ENCODE measurements at places on chromosomes 3 and 15.
A peak's percentile ranks its signal among the peaks of the same experiment; 100 is the strongest.

- DNase-seq: no peak
Observed at GRCh38 chr15:82697735-82698407, 11.8 kb downstream of the AP3B2 start.

GRCh38 chr3:152436707-152437590 lies 168.2 kb downstream of the MBNL1 start:
- no peak for DNase-seq

- peak; percentile 72 for DNase-seq
Observed at GRCh38 chr3:195133462-195133861, 137.5 kb downstream of the XXYLT1 start.

GRCh38 chr3:172787746-172788145 lies 37.2 kb downstream of the ECT2 start:
- no peak for DNase-seq

DNA sequence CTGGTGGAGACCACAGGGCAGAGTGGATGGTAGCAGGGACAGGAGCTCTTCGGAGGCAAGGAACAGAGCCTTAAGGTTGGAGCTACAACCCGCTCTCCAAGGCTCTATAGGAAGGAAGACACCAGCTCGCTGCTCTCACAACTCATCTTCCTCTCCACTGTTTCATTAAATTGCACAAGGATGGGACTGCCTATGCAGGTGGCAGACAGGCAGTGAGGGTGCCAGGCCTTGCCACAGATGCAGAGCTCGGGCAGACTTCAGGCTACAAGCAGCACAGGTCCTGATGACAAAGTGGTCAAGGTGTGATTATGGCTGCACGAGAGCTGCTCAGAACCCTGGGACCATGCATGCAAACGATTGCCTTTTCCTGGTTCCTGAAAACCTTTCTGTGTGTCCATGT lies 144.6 kb downstream of the FOXP1 start:
- no peak for DNase-seq

DNA sequence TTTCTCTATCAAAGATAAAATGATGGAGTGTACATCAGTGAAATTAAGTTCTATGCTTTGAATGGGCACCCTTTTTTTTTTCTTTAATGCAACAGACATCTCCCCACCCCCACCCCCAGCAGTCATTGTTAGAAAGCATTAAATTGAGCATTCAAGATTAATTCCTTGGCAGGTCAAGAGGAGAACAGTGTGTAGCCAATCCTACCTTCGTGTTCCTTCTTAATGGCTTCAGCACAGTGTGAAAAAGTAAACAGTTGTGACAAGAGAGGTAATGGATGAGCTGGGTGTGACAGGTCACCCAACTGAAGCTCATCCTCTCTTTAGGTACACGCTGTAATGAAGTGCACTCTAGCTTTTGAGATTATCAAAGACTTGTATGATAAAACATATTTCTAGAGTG lies 198.5 kb upstream of the RARB start:
- DNase-seq: no peak

DNA sequence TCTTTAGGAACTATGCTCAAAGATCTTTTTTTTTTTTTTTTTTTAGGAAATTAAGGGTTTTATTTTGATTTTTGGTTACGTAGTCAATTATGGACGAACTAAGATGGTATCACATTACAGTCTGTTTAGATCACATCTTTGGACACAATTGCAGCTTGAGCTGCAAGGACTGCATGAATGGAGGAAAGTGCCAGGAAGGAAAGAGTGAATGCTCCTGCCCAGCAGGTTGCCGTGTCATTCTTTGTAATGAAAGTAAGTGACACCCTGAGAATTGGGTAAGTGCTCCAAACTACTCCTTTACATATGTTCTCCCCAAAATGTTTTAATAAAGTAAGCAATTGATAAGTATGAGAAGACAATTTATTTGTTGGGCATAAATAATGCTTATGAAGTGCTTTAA lies 716.5 kb upstream of the GOLIM4 start:
- DNase-seq: no peak

DNA sequence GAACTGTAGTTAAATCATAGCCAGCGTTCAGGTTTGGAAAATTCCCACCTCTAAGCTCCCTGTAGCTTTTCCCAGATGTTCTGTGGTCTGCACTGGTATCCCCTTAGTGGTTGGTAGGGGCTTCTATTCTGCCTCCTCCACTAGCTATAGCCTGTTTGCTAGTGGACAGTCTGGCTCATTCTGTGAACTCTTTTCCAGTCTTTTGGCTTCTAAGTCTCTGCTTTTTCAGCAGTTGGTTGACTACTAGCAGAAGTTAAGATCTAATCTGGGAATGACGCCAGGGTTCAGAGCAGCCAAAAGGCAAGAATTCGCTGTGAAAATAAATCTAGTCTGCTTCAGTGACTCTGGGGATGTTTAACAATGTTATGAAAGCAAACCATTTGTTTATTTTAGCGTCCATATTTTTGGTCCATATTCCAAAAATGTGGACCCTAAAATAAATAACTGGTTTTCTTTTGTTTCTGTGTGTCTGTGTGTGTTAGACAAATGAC lies 73.7 kb upstream of the WDR72 start:
- DNase-seq: no peak

- DNase-seq: no peak
Observed at GRCh38 chr3:71485896-71486295, 97.6 kb downstream of the FOXP1 start.

DNA sequence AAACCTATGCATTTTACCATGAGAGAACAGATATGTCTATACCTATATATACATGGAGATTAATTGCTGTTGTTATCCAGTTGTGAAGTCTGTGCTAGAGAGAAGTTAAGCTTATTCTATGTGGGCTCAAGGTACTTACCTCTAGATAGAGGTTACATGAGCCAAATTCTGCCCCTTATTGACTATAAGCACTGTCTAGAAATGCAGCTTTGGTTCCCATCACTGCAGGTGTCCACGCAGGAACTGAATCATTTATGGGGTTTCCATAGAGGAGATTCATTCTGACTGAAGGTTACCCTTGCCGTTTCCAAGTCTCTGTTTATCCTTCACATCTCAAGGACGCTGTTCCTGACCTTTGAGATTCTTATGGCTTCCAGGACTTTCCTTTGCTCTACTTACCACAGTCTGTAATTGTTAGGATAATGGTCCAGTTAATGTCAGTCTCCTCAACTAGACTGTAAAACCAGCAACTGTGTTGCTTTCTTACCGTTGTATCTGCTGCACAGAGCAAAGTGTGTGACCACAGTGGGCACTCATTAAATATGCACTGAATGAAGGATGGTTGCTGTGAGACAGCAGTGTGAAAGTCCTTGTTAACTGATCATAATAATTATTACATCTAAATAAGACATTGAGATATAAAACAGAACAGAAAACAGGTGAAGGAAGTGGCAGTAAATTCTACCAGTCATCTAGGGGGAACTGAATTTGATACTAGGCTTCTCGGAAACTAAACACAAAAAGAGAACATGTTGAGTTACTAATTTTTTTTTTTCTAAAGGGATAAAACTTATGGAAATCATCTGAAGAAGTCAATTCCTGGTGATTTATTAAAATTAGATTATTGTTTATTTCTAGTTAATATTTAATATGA lies 44.0 kb upstream of the BCL6 start:
- no peak for DNase-seq

- no peak for DNase-seq
Observed at GRCh38 chr3:71601811-71602210, 18.3 kb upstream of the FOXP1 start.
